Fibroblast of upper back skin (primary cell): ENCODE measurements at places on chromosomes 12 and 14.

DNA sequence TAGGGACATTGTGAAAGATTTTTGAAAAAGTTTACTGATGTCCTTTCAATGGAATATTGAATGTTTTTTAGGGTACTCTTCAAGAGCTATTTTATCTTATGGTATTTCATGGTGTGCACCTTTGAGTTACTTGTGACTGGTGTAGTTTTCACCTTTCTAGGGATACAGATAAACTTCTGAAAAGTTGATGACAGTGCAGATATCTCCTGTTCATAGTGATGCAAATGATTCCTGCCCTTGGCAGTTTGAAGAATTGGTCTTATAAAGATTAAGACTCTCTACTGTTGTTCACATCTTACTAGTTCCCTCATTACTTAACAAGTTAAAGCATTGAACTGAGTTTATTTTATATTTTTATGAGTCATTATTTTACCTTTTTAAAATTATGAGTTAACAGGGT, 408.9 kb downstream of the TRHDE start:
- DNase-seq = no peak

DNA sequence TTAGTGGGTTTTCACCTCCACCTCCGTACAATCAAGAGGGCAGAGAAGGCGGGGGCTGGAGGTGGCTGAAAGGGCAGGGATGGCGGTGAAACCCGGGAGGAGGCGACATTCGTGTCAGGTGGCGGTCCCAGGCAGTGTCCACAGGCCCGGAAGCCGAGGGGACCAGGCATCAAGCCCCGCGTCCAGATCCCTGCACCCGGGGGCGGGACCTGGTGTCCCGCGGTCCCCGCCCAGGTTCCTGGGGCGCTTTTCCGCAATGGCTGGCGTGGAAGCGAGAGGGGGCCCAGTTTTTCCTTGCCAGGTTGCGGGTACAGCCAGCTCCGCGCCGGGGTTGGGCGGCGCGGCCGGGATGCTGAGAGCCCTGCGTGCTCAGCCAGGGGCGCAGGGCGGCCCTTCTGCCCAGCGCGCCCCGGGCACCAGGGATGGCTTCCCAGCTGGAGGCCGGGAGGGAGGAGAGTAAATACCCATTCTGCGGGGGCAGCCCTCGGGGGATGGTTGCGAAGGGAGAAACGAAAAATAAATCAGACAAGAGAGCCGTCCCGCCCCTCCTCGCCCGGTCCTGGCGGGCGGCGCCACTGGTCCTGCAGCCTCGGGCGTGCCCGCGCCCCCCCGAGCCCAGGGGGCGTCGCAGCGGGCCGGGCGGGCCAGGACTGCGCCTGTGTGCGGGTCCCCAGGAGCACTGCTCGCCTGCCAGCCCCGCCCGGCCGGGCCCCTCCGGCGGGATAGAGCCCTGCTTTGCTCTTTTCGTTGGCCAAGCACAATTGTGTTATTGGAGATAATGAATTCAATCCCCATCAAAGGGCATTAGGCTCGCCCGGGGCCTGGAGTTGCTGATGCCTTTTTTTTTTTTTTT, 11.5 kb downstream of the FOXA1 start:
- no peak for DNase-seq

DNA sequence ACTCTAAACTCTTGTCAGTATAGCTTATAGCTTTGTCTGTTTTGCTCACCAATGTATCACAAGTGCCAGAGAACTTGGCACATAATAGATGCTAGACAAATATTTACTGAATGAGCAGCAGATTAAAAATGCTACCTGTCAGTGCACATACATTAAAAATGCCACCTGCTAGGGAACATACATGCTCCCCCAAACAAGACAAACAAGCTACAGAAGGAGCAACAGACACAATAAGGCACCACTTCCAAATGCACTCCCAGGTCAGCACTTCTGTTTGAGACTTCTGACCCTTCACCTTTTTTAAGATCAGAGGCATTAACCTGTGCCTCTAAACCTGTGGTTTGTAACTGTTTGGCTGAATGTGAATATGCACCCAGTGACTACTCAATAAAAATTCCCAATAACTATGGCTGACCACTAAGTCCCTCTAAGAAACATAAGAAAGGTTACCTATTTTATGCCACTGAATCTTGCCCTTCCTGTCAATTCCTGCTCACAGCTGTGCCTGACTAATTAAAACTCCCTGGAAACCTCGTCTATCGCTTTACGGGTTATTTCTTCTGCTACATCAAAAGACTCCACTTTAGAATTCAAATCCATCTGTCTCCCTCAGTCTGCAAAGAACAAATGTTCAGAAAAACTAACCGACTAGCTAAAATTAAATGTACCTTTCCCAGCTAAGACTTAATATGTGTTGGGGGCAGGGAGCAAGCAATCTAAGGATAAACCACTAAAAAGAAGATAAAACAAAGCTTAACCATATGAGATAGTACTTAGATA, 41.0 kb downstream of the HECTD4 start:
- no peak for DNase-seq

- no peak for DNase-seq
Measured at GRCh38 chr14:57346741-57347140, 43.6 kb upstream of the NAA30 start.

DNA sequence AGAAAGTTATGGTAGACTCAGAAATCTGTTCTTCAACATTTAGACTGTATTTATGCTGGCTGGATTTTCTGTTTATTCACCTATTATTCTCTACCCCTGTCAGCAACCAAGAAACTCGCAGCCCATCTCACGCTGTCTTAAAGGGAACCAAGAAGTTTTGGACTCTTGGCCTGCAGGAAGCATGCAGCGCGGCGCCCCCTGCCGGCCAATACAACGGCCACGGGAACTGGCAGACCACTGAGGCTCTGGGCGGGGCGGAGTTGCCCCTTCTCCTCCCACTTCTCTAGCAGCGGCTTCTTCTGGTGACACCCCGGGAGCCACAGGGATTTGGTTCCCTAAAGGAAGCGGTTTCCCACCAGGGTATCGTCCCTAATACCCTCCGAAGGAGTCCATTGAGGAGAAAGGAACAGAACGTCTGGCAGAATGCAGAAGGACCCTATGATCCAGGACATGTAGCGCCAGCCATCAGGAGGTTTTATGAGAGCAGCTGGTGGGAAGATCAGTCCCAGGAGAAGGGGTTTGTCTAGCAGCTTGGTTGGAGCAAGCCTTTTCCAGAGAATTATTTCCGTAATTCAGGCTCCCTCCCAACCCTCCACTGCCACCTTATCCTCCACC, 21.0 kb upstream of the RNASE2 start:
- DNase-seq = no peak

DNA sequence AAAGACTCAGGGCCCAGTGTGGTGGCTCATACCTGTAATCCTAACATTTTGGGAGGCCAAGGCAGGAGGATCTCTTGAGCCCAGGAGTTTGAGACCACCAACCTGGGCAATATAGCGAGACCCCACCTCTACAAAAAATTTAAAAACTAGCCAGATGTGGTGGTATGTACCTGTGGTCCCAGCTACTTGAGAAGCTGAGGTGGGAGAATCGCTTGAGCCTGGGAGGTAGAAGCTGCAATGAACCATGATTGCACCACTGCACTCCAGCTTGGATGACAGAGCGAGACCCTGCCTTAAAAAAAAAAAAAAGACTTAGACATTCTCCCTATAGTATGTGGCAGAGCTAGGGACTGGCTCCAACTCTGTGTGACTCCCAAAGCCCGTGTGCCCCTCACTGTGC, 2.9 kb downstream of the UBE3B start:
- DNase-seq = no peak

DNA sequence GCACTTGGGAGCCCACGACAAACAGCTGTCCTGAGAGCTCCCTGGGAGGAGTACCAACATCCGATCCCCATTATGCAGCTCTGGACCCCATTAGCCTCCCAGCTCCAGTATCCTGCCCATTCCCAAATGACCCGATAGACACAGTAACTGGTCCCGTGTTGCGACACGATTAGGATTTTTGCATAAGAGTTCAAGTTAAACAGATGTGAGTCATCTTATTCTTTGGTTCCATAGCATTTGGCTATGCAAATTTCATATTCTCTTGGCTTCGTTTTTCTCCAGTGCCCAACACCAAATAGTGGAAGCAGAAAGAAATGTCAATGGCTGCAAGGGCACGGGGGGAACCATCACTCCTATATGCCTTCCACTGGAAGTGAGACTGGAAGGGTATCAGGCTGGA, 43.0 kb upstream of the LRRC10 start:
- DNase-seq = peak; percentile 51

DNA sequence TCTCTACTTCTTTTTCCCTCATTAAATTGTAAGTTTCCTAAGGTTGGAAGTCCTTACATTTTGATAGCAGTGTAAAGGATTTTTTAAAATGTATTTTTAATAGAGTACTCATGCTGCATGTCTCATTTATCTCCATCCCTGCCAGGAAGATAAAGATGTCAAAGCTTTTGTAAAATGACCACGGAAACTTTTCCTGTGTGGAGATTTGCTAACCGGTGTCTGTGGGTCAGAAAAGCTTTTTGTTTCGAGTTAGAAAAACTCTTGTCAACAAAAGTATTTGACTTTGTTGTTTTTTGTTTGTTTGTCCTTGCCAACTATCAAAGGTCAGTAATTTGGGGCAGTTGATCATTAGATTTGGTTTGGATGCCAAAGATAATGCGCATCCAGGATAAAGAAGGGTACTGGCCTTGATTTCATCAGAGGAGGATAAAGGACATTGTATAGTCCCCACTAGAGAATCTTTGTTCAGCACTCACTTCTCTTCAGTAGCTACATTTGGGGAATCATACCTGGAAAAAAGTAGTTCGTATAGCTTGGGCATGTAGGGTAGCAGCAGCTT, 156.8 kb upstream of the HIF1A start:
- DNase-seq = no peak

GRCh38 chr14:91142214-91142668, 28.4 kb downstream of the DGLUCY start:
- DNase-seq = no peak
